ENCODE measurements at places on chromosomes 1 and 21.

- peak; percentile 11 for DNase-seq
Measured at GRCh38 chr1:2392686-2393085, 1.0 kb downstream of the RER1 start.

GRCh38 chr1:90174246-90174645 lies 179.3 kb downstream of the ZNF326 start:
- DNase-seq: peak; percentile 87

- no peak for DNase-seq
Measured at GRCh38 chr1:231629132-231629531, 2.5 kb downstream of the DISC1 start.

DNA sequence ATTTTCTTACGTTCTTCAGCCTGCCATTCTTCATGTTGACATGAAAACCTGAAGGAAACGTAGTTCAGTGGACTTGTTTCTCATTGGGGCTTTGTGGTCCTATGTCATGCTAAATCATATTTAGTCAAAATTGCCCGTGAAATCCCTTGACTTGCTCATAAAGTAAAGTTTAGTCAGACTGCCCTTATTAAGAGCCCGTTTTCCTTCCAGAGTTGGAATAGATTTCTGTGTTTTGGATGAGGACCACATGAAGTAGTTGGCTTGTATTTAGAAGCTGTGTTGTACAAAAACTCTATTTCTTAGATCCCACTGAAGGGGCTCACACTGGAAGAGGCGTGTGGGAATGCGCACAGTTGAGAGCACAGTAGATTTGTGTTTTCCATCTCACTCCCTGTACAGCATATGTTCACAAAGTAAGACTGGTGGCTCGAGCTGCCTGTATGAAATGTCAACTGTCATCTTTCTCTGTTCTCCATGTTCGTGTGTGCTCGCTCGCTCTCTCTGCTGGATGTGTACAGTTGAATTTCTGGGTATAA lies 42.4 kb downstream of the CAMTA1 start:
- no peak for DNase-seq

DNA sequence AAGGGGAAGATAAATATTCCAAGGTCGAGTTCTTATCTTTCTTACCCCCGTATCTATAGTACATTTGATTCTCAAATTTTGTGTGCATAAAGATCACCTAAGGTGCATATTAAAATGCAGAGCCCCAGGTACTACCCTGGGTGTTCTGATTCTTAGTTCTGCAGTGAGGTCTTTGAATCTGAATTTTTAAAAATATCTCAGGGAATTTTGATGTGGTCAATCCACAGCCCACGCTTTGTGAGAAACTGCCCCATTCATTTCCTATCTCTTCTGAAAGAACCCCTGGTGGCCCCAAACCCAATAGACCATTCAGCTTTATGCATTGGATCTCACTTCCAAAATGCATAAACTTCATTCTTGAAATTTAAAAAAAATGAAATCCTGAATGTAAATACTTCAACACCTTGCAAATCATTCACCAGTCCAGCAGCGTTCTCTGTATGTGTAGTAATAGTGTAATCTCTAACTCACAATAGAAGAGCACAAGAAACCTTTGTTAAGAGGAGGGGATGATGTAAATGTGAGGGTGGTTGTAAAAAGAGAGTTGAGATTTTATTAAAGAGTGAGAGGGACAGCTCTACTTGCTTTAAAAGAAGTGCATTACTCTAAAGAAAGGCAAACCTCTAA lies 108.8 kb upstream of the ZP4 start:
- DNase-seq: no peak

DNA sequence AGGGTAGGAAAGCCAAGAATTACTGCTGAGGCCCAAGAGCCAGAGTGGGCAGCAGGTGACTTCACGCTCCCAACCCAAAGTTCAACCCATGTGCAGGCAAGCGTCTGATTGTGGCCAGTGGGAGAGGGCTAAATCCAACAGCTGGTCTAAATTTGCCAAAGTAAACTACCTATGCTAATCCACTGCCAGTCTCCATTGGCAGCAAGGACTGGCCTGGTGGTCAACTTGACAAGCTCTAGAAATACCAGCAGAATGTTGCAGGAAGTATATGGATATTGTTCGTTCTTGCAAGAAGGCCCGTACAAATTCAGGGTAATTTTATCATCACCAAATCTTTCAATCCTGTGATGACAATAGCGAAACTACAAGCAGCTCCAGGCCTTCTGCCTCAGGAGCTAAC lies 1.5 kb downstream of the TMEM63A start:
- no peak for DNase-seq

GRCh38 chr21:46116776-46117585 lies 19.1 kb downstream of the COL6A2 start:
- DNase-seq: no peak

DNA sequence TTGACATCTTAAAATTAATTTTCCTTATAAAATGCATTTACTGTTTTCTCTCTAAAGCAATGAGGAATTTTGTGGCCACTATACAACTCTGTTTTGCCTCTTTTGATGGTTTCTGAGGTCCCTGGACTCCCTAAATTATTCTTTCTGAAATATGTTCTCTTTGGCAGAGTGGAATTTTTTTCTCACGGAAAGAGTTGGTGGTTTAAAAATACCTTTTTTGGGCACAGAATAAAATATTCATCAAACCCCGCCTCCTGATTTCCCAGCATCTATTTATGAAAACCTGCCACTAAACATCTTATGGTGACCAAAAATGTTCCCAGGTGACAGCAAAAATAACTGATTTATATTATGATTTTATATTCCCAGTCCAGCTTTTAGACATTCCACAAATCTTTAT lies 165.3 kb upstream of the SYT6 start:
- no peak for DNase-seq

DNA sequence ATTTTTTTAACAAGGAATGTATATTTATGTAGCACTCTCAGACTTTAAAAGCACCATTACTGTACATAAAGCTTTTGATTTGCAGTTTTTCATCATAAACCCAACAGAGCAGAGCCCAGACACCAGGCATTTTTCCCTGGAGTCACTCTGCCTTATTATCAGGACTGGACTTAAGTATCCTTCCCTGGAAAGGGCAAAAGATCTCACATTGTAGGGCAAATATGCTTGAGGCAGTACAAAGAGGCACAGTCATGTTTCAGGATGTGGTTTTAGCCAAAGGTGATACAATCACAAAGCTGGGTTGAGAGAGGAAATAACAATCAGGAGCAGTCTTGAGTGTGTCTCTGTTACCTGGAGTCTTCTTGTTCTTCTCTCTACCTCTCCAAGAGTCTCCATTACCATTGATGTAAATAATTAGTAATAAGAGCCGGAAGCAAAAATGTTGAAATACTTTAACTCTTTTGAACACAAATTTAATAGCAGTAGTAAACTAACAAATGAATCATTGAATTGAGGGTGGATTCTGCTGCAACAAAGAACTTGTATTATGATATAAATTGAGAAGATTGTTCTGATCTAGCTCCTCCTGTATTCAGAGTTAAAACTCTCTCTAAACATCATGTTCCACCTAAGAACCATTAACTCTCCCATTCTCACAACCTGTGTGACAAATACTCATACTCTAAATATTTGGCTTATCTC lies 160.5 kb downstream of the LTN1 start:
- peak; percentile 87 for DNase-seq

DNA sequence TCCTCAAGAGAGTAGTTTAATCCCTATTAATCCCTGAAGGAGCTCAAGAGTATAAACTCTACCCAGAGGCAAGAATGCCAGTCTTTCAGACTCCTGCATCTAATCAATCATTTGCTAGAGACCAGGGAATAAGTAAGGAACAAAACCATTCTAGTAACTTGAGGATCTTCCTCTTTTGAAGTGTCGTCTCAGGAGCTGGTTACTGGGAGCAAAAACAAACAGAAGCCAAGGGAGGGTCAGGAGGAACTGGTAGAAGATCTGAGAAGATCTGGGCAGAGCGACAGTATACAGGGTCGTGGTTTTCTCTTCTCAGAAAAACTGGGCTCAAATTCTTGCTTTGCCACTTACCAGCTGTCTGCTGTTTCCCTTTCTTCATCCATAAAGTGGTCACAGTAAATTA lies 69.3 kb downstream of the RPS6KA1 start:
- DNase-seq: peak; percentile 20

DNA sequence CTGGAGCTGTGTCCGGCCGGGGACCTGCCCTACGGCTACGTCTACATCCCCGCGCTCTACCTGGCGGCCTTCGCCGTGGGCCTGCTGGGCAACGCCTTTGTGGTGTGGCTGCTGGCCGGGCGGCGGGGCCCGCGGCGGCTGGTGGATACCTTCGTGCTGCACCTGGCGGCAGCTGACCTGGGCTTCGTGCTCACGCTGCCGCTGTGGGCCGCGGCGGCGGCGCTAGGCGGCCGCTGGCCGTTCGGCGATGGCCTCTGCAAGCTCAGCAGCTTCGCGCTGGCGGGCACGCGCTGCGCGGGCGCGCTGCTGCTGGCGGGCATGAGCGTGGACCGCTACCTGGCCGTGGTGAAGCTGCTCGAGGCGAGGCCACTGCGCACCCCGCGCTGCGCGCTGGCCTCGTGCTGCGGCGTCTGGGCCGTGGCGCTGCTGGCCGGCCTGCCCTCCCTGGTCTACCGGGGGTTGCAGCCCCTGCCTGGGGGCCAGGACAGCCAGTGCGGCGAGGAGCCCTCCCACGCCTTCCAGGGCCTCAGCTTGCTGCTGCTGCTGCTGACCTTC lies 412 bp downstream of the GPR25 start:
- DNase-seq: peak; percentile 23

DNA sequence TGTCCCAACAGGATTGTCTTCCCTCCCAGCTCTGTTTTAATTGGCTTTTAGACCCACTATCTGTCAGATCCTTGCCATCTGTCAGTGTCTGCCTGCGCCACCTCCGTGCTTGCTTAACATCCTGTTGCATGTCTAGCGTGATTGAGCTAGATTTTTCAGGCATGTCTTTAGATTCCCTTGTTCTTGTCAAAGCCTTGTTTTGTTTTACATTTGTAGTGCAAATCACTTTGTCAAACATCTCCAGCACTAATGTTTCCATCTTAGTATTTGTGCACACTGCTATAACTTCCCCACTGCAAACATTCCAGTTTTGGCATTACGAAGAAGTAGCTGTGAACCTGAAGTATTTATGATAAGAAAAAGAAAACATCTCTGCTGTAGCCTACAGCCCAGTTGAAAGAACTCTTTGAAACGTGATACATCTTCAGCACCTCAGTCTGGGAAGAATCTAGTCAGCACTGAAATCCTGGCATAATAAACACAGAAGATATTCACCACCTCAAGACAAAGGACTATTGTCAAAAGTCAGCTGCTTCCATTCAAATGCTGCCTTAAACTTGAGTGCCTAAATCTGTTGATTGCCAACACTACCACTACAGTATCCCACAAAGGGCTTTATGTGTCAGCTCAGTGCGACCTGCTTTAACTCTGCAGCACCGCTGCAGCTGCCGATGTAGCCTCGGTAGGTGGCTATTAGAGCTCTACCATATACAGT lies 105.0 kb downstream of the FNBP1L start:
- DNase-seq: no peak

- DNase-seq: no peak
Measured at GRCh38 chr1:210648588-210649269, 320.0 kb downstream of the HHAT start.

DNA sequence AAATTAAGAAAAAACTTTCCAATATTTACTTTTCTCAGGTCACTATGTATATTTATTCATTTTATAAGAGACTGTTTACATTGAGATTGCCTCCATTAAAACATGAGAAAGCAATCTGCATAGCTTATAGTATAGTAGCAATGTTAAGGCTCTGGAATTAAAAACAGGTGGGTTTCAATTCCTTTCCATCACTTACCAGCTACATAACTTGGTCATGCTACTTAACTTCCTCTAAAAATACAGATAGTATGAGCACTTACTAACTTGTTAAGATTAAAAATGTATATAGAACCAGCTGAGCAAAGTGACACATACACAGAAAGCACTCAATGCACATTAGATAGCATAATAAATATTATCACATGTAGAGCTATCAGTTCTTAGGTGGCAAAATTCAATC lies 76.6 kb downstream of the LYST start:
- DNase-seq: no peak

- peak; percentile 41 for DNase-seq
Measured at GRCh38 chr1:19033515-19033839, 77.0 kb upstream of the IFFO2 start.

GRCh38 chr1:98706173-98706843 lies 44.8 kb downstream of the SNX7 start:
- DNase-seq: no peak

All from kidney tubule cell (primary cell).